Spinal cord (tissue), 10 donors: ENCODE measurements at places on chromosomes 3 and 15. TPM values are rescaled to one million over a fixed set of nuclear protein-coding genes. Genes with fewer than 3 reads are reported as not detected.

- peaks cover 3% of the 10 kb centered on the region for H3K36me3 ChIP-seq
- no peak for DNase-seq
- H3K27me3 ChIP-seq = no peaks in the 10 kb centered on the region
- H3K27ac ChIP-seq = no peak overlapping the region
These were observed 53.9 kb downstream of the FGD5 start for GRCh38 chr3:14872706-14873105.

GRCh38 chr3:38978729-38979128 lies 73.0 kb downstream of the SCN11A start:
- no peak overlapping the region for H3K27ac ChIP-seq
- no peak overlapping the region for H3K4me3 ChIP-seq
- no peaks in the 10 kb centered on the region for H3K36me3 ChIP-seq
- no peak for DNase-seq
- no peaks in the 10 kb centered on the region for H3K27me3 ChIP-seq

GRCh38 chr3:170739410-170739809 lies 130.6 kb downstream of the RPL22L1 start:
- H3K4me1 ChIP-seq = peaks cover 10% of the 10 kb centered on the region
- no peak for DNase-seq
- no peaks in the 10 kb centered on the region for H3K36me3 ChIP-seq

DNA sequence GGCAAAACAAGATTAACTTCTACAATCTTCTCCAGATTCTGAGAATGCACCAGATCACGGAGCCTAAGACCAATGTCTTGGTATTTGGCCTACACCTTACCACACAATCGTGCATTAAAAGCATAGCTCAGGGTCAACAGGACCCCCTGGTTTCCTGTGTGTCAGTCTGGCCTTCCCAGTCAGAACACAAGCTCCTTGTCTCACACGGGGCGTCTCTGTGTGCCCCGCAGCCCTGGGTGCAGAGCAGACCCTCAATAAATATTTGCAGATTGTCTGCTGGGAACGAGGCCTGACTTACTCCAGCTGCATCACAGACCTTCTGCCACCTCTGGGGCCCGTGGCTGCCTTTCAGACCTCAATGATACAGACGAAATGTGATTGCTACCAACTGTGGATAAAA lies 82.5 kb upstream of the CTNNB1 start:
- H3K27ac ChIP-seq = peak overlapping the region; percentile 67
- H3K36me3 ChIP-seq = no peaks in the 10 kb centered on the region
- no peak overlapping the region for H3K4me3 ChIP-seq
- DNase-seq = no peak

- DNase-seq = no peak
- no peaks in the 10 kb centered on the region for H3K4me1 ChIP-seq
- H3K4me3 ChIP-seq = no peak overlapping the region
- no peaks in the 10 kb centered on the region for H3K36me3 ChIP-seq
- no peak overlapping the region for H3K27ac ChIP-seq
These were observed 260.9 kb upstream of the KCNMB2 start for GRCh38 chr3:178275311-178275710.

GRCh38 chr15:76084256-76084655 lies 24.5 kb downstream of the TMEM266 start:
- no peaks in the 10 kb centered on the region for H3K27me3 ChIP-seq
- no peak overlapping the region for H3K27ac ChIP-seq
- no peaks in the 10 kb centered on the region for H3K36me3 ChIP-seq
- no peaks in the 10 kb centered on the region for H3K4me1 ChIP-seq
- DNase-seq = no peak

DNA sequence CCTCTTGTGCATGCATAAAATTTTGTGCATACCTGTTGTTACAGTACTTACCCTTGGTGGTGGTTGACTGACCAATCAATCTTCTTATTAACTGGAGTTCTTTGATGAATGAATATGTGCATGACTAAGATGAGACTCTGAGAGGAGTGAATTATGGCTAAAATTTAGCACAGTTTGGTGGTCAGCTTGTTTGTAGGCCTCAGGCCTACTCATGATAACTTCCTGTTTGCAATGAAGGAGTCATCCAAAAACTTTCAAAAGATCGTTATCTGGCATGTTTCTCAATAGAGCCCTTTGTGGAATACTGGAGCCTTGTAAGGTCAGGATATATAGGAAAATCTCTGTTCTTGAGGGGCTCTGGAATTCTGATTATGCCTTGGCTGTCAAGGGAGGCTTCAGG lies 66.5 kb downstream of the LEKR1 start:
- no peaks in the 10 kb centered on the region for H3K27me3 ChIP-seq
- H3K4me1 ChIP-seq = no peaks in the 10 kb centered on the region
- H3K27ac ChIP-seq = no peak overlapping the region
- H3K4me3 ChIP-seq = no peak overlapping the region
- DNase-seq = no peak

GRCh38 chr3:56593455-56594158 lies 36.6 kb downstream of the CCDC66 start:
- H3K27ac ChIP-seq = no peak overlapping the region
- H3K36me3 ChIP-seq = peaks cover 10% of the 10 kb centered on the region
- H3K4me1 ChIP-seq = no peaks in the 10 kb centered on the region

DNA sequence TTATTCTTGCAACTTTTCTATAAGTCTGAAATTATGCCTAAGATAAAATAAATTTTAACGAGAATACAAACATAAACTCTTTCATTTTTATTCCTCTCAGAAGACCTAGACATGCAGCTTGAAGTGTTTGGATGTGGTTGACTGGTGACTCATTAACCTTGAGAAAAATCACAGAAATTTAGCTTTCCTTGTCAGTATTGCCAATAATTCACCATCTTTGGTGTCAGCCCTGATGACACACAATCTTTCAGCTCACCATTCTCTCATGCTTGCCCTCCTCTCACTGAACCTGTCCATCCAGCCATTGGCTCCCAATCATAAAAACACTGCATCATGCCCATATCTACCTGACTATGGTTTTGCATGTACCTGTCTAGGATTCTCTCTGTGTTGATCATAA lies 22.6 kb upstream of the TNFAIP8L3 start:
- no peak overlapping the region for H3K4me3 ChIP-seq
- no peak for DNase-seq
- H3K36me3 ChIP-seq = no peaks in the 10 kb centered on the region
- H3K27me3 ChIP-seq = no peaks in the 10 kb centered on the region
- no peak overlapping the region for H3K27ac ChIP-seq
- H3K4me1 ChIP-seq = no peaks in the 10 kb centered on the region

GRCh38 chr3:10703875-10704274 lies 112.2 kb upstream of the SLC6A11 start:
- no peak overlapping the region for H3K4me3 ChIP-seq
- DNase-seq = no peak
- peaks cover 9% of the 10 kb centered on the region for H3K27me3 ChIP-seq
- H3K27ac ChIP-seq = no peak overlapping the region
- H3K4me1 ChIP-seq = peaks cover 32% of the 10 kb centered on the region

- no peaks in the 10 kb centered on the region for H3K36me3 ChIP-seq
- DNase-seq = no peak
- peaks cover 11% of the 10 kb centered on the region for H3K4me1 ChIP-seq
These were observed 4.4 kb downstream of the ZBTB38 start for GRCh38 chr3:141372656-141373055.

DNA sequence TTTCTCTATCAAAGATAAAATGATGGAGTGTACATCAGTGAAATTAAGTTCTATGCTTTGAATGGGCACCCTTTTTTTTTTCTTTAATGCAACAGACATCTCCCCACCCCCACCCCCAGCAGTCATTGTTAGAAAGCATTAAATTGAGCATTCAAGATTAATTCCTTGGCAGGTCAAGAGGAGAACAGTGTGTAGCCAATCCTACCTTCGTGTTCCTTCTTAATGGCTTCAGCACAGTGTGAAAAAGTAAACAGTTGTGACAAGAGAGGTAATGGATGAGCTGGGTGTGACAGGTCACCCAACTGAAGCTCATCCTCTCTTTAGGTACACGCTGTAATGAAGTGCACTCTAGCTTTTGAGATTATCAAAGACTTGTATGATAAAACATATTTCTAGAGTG lies 198.5 kb upstream of the RARB start:
- H3K27ac ChIP-seq = no peak overlapping the region
- no peak for DNase-seq
- H3K4me1 ChIP-seq = no peaks in the 10 kb centered on the region

DNA sequence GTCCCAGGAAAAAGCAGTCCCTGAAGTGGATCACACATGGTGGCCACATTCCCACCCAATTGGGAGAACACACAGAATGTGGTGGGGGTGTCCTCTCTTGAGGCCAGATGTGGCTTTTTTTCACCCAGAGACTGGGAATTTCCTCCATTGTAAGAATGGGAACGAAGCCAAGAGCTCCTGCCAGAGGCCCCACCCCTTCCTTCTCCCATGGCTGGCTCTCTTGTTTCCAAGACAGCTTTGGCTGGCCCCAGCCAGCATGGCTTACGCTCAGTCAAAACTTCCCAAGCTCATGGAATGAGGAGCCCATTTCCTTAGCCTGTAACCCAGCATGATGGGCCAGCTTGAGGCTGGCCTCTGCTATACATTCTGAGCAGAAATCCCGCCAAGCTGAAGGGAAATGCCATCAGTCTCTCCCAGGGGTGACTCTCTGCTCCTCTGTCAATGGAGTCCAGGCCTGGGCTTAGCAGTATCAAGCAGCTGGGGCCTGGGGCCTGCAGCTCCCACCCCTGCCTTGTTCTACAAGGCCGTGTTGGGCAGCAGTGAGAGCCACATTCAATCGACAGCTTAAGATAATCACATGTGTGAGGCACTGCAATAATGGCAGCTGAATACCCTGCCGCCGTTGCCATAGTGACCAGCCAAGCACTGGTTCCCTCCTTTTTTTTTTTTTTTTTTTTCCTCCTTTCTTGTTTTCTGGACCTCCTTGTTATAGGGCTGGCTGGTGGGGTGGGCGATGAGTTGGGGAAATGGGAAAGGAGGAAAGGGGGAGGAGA lies 142.4 kb downstream of the EPHB1 start:
- H3K4me3 ChIP-seq = no peak overlapping the region
- peak overlapping the region; percentile 59 for H3K27ac ChIP-seq
- peaks cover 3% of the 10 kb centered on the region for H3K36me3 ChIP-seq
- peak; percentile 64 for DNase-seq
- peaks cover 30% of the 10 kb centered on the region for H3K4me1 ChIP-seq

The CP gene
- total RNA-seq = 48.7 TPM

The EEF1AKMT4 gene
- total RNA-seq = 0.40 TPM
